ENCODE measurements at places on chromosomes 5 and 9. TPM values are rescaled to one million over a fixed set of nuclear protein-coding genes. Genes with fewer than 3 reads are reported as not detected.

WNT8A gene
- total RNA-seq: not detected

SEMA5A gene
- total RNA-seq: 1.6 TPM

WDR31 gene
- 0.14 TPM for total RNA-seq

FAM81B gene
- not detected for total RNA-seq

All from epithelial cell of proximal tubule (primary cell).